AG08395 (cell line): ENCODE measurements at places on chromosomes 7 and 10.
A peak's percentile ranks its signal among the peaks of the same experiment; 100 is the strongest.

- no peak for DNase-seq
These were observed 347.3 kb downstream of the ARL4A start for GRCh38 chr7:13034693-13035092.

- DNase-seq: no peak
These were observed 28.3 kb upstream of the KLF6 start for GRCh38 chr10:3813267-3813666.

GRCh38 chr10:63396133-63396761 lies 69.5 kb downstream of the JMJD1C start:
- DNase-seq: peak; percentile 25

DNA sequence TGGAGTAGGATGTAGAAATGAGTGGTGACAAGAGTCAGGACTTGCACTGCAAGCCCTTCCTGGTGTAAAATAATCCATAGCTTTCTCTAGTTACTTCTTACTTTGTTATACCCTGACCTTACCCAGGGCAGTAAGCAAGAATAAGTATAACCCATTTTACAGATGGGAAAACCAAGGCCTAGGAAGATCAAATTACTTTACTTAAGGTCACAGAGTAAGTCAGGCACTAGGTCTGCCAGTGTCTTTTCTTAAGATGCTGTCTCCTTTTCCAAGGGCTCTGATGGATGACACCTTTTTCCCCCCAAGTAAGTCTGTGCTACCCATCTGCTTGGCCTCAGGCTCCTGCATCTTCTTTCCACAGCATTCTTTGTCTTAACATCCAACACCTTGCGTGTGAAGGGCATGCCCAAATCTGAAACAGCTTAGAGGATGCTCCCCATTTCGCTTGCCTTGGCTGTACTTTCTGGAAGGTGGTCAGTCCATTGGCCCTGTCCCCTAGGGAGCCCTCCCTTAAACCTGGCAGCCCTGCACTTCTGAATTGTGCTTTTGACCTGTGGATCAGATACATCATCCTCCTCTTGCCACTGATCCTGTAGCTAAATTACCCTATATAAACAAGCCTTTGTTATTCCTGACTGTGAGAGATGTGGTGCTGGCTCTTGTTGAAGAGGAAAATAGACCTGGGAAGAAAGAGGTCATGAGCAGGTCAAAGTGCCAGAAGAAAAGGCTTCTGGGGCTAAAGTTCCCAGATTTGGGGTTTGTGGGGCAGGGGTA lies 168.6 kb downstream of the LRMDA start:
- DNase-seq: no peak

DNA sequence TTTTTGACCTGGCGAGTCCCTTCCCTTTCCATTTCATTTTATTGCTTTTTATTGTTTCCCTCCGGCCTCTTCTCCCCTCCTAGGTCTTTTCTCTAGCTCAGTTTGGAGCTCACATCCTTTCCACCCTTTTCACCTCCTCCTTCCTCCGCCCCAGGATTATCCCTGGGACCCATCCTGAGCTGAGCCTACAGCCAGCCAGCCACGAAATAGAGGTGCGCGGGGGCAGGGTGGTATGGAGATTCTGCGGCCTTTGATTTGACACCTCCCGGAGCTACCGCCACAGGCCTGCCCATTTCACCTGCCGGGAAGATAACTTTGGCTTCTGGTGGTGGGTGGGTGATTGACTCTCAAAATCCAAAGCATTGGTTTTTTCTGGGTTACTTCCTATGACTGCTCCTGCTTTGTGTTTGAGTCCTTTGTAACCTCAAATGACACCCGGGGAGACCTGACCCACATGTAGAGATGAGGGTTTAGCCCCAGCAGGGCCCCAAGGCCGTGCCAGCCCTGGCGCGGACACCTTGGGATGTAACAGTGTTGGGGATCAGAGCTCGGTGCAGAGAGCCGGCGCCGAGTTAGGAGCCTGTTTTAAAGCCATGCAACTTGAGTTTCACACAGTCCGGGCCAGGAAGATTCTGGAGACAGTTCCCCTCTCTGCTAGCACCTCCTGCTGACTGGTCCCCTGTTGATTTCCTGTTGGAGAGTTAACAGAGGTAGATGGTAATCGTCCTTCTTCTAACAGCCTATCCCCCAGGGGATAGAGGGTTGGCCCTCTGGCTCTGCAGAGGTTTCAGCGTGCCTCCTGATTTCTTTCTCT lies 1.5 kb downstream of the DUSP5 start:
- peak; percentile 36 for DNase-seq

DNA sequence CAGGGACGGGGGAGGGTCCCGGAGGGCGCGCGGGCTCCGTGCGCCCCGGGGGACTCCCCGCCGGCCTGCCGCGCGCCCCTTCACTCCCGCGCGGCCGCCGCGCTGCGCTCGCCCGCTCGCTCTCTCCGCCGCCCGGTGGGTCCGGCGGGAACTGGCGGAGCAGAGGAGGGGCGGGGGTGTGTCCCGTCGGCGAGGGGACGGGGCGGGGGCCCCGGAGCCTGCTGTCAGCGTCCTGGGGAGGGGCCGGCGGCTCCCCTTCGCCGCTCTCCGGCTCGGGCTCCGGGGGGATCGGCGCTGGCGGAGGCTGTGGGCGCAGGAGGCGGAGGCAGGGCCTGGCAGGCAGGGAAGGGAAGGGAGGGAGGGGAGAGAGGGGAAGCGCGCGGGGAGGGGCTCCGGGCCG lies at the start of gene SH3PXD2A:
SH3PXD2A (minus strand) TSS at position 153 of the 400 bp plus-strand sequence. CDS start 310 bp downstream, outside the sequence.
- peak; percentile 48 for DNase-seq

- no peak for DNase-seq
These were observed 94.4 kb upstream of the INSIG1 start for GRCh38 chr7:155203059-155203881.

DNA sequence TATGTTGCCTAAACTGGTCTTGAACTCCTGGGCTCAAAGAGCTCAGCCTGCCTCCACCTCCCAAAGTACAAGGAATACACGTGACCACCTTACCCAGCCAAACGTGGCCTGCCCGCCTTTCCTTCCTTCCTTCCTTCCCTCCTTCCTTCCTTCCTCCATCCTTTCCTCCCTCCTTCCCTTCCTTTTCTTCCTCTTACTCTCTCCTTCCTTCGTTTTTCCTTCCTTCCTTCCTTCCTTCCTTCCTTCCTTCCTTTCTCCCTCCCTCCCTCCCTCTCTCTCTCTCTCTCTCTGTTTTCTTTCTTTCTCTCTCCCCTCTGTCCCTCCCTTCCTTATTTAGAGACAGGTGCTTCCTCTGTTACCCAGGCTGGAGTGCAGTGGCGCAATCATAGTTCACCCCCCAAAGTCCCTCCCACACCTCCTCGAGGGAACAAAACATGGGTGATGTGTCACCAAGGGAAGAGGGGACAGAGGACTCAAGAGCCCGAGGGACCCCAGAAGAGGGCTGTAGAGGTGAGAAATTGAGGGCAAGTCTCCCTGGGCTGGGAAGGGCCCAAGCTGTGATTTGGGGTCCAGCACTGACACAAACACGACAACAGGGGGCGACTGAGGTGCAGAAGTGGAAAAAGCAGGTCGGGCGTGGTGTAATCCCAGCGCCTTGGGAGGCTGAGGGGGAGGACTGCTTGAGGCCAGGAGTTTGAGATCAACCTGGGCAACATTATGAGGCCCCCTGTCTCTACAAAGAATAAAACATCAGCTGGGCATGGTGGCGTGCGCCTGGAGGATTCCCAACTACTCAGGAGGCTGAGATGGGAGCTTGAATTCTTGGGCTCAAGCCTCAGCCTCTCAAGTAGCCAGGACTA lies 28.1 kb downstream of the EPHB4 start:
- peak; percentile 52 for DNase-seq

- no peak for DNase-seq
These were observed 40.2 kb downstream of the PDSS1 start for GRCh38 chr10:26737730-26738129.

DNA sequence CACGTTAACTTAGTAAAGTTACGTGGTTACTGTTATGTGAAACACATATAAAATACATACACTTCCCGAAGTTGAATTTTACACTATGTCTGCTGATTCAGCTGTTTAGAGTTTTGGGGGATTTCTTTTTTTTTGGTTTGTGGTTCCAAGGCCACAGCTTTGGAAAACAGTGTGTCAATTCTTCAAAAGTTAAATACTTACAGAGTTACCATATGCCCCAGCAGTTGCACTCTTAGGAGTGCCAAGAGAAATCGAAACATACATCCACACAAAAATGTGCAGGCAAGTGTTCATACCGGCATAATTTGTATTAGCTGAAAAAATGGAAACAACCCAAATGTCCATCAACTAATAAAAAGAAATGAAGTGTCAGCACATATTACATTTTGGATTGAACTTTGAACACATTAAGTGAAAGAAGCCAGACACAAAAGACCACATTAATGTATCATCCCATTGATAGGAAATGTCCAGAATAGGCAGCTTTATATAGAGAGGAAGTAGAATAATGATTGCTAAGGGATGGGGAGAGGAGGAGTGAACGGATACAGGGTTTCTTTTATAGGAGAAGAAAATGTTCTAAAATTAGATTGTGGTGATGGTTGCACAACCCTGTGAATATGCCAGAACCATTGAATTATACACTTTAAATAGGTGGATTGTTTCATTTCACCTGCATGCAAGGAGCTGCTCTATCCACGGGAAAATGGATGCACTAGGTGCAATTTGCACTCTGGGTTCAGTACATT lies 17.6 kb downstream of the APBB1IP start:
- no peak for DNase-seq

- DNase-seq: no peak
These were observed 212.1 kb upstream of the PPP1R3A start for GRCh38 chr7:114130866-114131265.

DNA sequence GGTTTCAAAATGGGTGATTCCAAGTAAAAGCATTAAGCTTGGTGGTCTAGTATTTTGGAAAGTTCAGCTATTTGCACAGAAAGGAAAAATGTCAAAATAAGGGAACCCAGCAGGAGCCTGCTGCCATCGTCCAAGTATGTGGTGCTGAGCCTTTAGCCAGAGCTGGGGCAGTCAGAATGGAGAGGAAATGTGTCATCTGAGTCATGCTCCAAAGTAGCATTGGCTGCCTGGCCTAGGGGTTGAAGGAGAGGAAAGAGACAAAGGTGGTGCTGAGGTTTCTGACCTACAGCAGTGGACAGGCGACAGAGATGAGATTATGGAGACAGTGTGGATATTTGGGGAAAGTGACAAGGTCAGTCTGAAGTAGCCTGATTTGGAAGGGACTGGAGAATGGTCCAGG lies 103.9 kb downstream of the PLCE1 start:
- DNase-seq: peak; percentile 33

- no peak for DNase-seq
These were observed 957.3 kb downstream of the XPNPEP1 start for GRCh38 chr10:108966005-108966404.

DNA sequence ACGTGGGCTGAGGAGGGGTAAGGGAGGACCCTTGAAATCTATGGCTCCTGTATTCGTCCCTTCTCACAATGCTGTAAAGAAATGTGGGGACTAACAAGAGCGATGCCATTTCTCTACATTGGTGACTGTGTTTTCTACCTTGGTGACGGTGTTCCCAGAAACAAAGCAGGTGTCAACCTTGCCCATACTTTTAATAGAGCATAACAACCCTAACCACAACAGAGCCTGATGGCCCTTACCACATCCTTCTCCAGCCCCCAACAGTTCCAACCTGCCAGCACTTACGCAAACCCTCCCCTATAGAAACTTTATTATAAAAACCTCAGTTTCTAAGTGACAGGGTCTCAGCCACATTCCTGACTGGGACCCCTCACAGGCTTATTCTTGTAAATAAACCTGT lies 28.2 kb upstream of the ADCYAP1R1 start:
- no peak for DNase-seq
